ENCODE measurements at places on chromosomes 6 and 20. TPM values are rescaled to one million over a fixed set of nuclear protein-coding genes. Genes with fewer than 3 reads are reported as not detected.

DNA sequence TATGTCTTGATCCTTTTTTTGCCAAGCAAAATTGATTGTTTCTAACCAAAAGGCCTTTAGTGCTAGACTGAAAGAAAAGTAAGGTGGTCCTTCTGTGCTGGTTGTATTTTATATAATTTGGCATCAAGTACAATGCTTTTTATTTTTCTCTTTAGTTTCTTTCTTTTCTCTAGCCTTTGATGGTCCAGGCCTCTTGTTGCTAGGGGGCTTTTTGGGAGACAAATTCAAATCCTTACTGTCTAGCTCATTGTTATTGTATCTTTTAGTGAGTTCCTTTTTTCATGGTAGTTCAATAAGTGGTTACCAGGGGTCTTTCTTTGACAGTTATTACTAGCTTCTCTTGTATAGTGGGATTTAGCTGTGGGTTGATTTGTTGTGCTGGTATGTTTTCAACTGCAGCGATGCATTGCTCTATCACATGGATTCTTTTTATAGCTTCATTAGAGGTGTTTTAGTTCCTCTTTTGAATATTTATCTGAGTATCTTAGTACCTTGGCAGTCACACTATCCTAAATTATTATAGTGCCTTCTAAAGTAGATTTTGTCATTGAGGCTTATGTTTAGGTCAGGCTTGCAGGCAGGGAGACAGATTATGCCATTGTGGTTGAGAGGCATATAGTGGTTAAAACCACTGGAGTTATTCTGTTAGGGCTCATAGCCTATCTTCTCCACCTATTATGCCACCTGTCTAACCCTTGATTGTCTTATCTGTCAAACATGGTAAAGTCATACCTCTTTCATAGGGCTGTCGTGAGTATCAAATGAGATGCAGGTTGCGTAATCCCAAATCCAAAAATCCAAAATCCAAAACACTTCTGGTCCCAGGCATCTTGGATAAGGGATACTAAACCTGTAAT lies 49.5 kb downstream of the KCNS1 start:
- no peak for DNase-seq

GRCh38 chr6:123519189-123519505 lies 117.6 kb downstream of the TRDN start:
- no peak for DNase-seq

GRCh38 chr6:128024969-128025368 lies 124.1 kb upstream of the THEMIS start:
- DNase-seq: no peak

PTCHD4 gene
- total RNA-seq: 1.6 TPM

UFL1 gene
- 24.8 TPM for total RNA-seq

VGLL2 gene
- total RNA-seq: not detected

SPATA25 gene
- total RNA-seq: not detected
